ENCODE measurements at places on chromosomes 3 and 15.

GRCh38 chr3:138187296-138188012, at the start of gene ARMC8:
Gene ARMC8 (plus strand): TSS chr3:138187301. CDS start chr3:138187555, 254 bp downstream.
- DNase-seq: peak; percentile 30

DNA sequence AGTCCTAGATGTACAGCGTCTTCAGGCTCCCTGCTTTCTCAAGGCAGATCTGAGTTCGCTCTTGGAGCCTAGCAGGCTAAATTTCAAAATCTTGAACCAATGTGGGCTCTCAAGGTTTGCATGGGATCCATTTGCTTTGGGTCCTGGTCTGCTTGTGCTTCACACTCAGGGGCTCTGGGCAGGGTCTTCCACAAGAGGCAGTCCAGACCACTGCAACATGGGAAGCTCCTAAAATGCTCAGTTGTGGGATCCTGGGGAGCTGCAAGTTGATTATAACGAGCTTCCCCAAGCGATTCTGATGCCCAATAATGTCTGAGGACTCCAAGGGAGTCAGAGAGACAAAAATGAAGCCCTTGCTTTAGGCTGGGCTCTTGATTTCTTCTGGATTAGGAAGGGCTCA, 6.7 kb downstream of the NUTM1 start:
- no peak for DNase-seq

- no peak for DNase-seq
These were observed 330.3 kb downstream of the SHQ1 start for GRCh38 chr3:72517921-72518424.

- no peak for DNase-seq
These were observed 145.6 kb downstream of the TCF12 start for GRCh38 chr15:57064033-57064432.

- DNase-seq: no peak
These were observed 506 bp upstream of the ATP1B3 start for GRCh38 chr3:141875893-141876380.

DNA sequence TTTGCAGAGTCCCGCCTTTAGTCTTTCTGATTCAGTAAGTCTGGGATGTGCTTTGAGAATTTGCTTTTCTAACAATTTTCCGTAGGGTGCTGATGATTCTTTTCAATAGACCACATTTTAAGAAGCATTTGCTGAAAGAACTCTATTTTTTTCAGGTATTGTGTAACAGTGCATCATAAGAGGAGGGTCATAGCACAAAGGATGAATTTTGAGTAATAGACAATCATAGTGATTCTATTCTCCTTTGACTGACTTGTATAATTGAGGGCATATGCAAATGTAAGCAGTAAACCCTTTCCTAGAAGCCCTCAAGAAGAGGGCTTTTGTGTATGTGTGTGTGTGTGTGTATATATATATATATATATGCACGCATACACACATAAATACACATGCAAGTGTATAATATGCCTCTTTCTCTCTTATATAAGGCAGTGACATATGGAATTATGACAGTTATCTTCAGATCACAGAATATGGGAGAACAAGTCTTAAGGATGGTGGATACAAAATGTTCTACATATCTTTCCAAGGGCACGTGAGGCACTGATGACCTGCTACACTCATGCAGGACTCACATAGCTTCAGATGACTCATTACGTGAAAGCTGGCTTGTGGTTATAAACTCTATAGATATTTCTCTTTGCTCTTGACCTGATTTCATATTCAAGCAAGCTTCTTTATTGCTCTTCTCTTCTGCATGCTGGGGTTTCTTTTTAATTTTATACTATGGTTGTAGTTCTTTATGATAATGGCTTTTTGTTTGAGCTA, 6.5 kb upstream of the PLSCR1 start:
- no peak for DNase-seq

GRCh38 chr15:29473621-29474105, 204.0 kb upstream of the NSMCE3 start:
- DNase-seq: no peak

DNA sequence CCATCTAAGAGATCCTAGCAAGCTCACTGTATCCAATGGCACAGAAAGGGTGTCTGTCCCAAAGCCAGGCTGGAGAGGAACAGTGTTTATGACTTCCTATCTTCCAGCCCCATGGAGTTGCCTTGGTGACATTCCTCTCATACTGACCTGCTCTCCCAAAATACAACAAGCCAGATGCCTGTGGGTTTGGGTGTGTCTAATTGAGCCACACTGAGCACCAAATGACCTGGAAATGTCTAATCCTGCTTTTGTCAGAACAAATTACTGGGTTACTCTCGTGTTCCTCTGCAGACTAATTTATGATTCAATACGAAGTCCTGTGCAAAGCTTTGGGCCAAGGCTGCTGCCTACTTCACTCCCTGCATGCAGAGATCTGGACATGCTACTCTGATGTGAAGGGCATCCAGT, 98.1 kb upstream of the STRIT1 start:
- DNase-seq: no peak

GRCh38 chr3:140242818-140243276, 307.9 kb downstream of the CLSTN2 start:
- no peak for DNase-seq

DNA sequence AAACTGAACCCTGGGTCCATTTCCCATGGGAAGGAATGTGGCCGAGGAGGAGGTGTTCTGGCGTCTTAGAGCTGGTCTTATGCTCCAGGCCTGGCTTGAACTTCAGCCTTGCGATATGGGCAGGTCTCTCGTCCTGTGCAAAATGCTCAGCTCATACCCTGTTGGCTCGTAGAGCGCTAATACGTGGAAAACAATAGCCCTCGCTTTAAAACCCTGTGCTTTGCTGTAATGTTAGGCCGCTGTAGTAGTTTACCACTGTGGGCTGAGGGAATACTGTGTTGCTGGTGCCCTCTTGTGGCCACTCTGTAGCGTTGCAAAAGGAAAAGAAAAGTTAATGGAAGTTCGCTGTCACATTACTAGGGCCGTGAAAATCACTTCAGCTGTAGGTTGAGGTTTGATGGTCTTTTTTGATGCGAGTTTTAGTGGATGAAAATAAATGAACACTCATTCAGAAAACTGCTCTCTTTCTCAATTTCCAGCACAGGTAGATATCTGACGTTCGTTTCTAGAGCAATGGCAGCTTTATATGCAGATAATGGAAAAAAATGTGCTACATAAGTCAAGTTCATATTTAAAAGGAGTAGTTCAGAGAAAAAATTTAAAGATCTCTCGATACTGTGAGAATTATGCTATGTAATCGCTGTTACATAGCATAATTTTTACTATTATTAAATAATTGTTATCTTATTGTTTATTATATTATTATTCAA, 92.9 kb downstream of the MCTP2 start:
- DNase-seq: peak; percentile 48

GRCh38 chr3:112486811-112487505, 12.3 kb downstream of the BTLA start:
- no peak for DNase-seq

DNA sequence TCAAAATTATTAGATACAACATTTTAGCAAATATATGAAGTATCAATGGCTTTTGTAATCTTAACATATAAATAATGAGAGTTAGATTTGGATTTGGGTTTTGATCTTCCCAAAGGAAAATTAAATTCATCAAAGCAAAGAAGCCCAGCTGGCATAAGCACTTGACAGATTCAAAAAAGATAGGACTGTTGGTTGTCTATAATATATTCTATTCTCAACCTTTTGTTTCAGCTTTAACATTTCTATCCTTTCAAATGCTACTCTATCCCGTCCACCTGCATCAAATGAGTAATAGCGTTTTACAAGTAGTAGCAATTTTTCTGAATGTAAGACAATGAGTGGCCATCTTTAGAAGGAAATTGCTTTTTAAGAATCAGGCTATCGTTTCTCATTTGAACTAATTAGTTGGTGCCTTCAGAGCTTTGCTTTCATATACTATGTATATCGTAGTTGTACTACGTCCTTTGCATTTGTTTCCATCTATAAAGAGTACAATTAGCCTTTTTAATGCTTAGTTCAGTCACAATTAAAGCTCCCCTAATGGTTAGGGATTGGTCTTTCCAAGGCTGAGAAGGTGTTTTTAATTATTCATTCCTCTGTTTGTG, 278.0 kb downstream of the UBE2E2 start:
- no peak for DNase-seq

GRCh38 chr15:24943361-24943760, 11.4 kb upstream of the SNRPN start:
- no peak for DNase-seq

DNA sequence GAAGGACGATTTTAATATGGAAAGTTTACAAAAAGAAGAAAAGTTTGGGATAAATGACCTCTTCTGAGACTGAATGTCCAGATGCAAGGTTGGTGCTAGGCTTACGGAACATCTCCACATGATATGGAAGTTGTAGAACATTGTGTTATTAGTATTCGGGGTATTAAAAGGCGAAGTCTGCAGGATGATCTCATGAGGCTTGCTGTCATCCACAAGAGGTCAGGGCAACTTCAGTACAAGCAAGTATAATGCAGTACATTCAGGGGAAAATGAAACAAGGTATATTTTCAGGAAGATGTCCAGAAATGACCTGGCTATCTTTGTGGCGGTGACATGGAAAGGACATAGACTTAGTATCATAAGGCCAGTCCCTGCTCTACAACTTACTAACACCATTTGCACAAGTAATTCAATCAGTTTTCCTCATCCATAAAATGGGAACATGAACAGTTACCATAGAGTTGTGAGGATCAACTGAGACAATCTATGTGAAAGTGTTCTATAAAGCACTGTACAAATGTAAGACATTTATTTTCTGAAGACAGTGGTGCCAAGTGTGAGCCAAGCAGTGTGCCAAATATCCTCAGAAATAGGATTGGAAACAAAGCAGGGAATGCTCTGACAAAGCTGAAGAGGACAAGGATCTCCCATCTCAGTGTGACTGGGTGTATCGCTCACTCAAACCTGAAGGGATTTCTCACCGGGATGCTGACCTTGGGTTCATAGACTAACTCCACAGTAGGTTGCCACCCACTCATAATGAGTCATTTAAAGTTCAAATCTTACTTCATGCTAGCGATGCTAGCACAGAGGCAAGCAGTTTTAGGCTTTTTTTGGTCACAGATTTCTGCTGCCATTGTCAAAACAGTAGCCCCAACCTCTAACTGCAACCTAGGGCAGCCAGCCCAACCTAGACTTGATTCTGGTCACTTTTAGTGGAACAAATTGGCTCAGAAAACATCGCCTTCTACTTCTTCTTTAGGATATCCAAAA, 118.3 kb downstream of the TIGIT start:
- no peak for DNase-seq

DNA sequence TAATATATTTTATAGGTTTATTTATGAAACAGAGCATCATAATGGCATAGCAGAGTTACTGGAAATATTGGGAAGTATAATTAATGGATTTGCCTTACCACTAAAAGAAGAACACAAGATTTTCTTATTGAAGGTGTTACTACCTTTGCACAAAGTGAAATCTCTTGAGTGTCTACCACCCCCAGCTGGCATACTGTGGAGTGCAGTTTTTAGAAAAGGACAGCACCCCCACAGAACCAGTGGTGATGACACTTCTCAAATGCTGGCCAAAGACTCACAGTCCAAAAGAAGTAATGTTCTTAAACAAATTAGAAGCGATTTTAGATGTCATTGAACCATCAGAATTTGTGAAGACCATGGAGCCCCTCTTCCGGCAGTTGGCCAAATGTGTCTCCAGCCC, 58.1 kb downstream of the DNAH1 start:
- no peak for DNase-seq

DNA sequence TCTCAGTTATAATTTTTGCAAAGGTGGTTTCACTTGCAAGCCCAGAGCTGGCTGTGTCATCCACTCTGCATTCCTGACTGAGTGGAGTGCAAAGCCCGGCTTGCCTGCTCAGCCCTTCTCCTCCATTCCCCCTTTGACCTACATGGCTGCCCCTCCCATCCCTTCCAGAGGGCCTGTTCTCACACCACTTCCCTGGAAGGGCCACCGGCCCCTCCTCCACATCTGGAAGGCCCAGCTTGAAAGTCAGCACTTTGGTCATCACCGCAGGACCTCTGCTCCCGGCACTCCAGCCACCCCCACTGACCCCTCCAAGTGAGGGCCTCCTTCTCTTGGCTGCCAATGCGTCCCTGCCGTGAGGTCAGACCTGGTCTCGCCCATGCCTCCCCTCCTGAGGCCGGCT, 74.1 kb upstream of the RNF7 start:
- DNase-seq: no peak

GRCh38 chr3:30232142-30232541, 374.3 kb upstream of the TGFBR2 start:
- DNase-seq: no peak

DNA sequence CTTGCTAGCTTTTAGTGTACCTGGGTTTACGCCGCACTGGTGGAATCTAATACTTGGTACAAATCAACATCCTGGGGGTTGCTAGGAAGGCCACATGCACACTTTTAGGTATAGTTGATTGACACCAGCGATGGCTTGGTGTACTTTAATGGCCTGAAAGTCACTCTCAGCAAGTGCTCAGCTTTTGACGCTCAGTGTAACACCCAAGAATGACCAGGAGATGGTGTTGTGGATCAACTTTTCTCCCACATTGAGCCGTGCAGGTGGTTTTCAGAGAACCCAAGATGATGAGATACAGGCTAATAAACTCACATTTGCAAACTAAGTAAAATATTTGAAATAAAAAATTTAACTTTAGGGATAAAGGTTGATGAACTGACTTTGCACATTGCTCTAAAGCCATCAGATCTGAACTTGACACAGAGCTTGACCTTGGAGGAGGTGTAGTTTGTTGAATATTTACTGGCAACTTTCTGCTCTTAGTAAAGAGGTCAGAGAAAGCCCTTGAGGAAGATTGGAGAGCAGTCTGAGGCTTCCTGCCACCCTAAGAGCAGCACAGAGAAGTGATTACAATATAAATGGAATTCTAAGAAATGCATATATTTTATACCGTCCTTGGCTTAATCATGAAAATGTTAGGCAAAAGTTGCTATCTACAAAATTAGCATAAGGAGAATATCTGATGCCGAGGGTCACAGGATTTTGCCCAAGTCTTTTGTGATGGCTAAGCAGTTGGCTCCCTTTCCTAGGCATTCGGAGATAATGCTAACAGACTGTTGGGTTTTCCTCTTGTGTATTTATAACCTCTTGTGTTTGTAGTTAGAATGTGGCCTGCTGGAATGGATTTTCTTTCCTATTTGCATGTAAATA, 143.4 kb upstream of the RASGRP1 start:
- no peak for DNase-seq

DNA sequence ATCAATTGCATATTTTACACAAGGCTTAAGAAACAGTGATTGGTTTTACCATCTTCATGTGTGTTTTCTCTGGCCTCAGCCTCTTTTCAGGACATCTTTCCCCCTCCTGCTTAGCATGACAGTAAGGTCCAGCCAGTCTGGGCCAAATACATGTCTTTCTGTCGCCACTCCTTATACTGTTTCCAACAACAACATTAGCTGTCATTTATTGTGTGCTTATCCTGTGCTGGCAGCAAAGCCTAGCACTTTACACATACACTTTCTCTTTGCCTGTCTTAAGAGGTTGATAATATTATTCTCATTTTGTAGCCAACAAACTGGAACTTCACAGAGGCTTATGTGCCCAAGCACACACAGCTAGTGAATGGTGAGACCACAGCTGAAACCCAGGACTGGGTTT, 37.8 kb downstream of the B3GALNT1 start:
- DNase-seq: no peak

DNA sequence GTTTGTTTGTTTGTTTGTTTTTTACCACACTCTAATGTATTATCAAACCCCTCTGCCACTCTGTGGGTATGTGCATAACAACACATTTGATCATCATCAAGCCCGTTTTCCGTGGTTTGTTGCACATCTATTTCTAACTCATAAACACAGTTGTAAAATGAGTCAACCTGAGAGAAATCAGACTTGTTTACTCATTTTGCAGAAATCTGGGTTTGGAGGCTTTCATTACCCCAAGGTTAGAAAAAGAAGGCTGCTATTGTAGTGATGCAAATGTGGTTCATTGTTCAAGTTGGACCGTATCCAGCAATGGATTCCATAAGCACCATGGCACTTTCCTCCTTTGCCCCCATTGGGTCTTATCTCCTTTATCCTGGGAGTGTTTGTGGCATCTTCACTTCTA, 353.2 kb upstream of the SOX2 start:
- no peak for DNase-seq

All from stimulated activated CD4-positive, alpha-beta T cell treated with anti-CD3 and anti-CD28 coated beads, Interleukin-4, amount 100 ng/mL, for 1 hour (primary cell).